ENCODE measurements at places on chromosomes 16 and 17.

GRCh38 chr17:16378636-16379282, 2.1 kb upstream of the UBB start:
- no peak for DNase-seq

- DNase-seq: no peak
These were observed 47.7 kb upstream of the DOC2B start for GRCh38 chr17:228951-229708.

GRCh38 chr16:78284957-78285434, 185.5 kb downstream of the WWOX start:
- no peak for DNase-seq

DNA sequence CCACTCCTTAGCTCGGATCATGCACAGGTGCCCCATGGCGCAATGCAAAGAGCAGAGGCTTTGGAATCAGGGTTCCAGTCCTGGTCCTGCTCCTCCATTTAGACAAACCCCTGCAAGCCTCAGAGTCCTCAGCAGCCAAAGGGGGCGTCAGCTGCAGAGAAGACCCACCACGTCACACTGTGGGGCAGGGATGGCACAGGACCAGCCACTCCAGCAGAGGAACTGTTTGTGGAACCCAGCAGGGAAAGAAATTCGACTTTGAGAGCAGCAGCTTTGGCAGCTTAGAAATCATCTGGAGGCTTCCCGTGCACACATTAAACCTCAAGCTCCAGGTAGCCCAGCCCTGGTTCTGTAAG, 25.2 kb downstream of the C17orf100 start:
- DNase-seq: no peak

GRCh38 chr17:17998934-17999333, 26.3 kb downstream of the DRC3 start:
- no peak for DNase-seq

- no peak for DNase-seq
These were observed 188.3 kb upstream of the WSB1 start for GRCh38 chr17:27105636-27106035.

All from SK-N-MC (cell line).